ENCODE measurements at places on chromosomes 6 and 20.

GRCh38 chr6:166707045-166707444 lies 80.0 kb upstream of the RPS6KA2 start:
- DNase-seq, result no peak

- DNase-seq, result peak; percentile 98
These were observed 64.5 kb downstream of the EYA2 start for GRCh38 chr20:46959081-46959692.

- DNase-seq, result no peak
These were observed 11.3 kb downstream of the TFAP2B start for GRCh38 chr6:50829898-50830444.

DNA sequence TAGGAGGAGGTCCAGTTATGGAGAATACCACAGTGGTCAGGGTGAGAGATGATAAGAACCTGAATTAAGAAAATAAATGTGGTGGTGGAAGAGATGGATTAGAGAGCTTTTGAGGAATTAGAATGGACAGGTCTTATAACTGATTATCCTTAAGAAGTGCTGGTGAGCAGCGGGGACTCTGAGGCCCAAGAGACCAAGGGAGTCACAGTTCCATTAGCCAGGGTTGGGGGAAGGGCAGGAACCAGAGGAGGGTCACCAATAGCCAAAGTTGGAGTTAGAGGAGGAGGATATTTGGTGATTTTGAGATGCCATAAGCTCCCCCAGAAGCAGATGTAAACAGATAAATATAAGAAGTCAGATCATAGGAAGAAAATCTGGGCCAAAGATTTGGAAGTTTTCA lies 87.1 kb upstream of the PAK5 start:
- no peak for DNase-seq

DNA sequence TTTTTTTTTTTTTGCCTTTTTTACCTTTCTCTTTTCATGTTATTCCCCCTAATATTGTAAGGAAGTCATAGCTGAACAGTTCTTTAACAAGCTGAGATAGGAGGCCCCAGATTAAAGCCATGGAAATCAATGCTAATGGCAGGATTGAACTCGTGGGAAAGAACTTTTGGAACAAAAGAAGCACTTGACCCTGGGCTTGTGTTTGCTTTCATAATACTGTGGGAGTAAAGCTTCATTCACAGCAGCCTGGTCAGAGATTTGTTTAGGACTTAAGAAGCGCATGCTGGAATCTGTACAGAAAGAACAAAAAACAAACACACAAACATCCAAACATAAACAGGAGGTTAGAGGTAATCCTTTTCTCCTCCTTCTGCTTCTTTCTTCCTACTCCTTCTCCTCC lies 5.1 kb downstream of the HEY2 start:
- no peak for DNase-seq

DNA sequence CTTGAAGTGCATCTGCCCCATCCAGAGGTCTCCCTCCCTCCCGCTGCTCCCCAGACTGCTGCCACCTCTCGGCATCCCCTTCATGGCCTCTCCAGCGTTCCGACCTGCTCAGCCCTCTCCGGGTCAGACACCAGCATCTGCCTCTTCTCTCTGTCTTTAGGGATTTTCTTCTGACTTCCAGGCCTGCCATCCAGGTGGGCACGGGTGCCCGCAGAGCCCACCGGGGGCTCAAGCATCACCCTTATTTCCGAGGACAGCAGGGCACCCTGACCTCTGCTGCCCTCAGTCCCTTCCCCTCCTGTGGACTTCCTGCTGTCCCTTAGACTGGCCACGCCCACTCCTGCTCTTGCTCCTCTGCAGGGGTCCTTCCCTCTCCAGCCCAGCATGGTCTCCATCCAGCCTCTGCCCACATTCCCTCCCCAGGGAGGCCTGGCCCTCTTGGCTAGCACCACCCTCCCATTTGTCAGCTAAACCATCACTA lies 3.3 kb downstream of the NPEPL1 start:
- DNase-seq, result no peak

DNA sequence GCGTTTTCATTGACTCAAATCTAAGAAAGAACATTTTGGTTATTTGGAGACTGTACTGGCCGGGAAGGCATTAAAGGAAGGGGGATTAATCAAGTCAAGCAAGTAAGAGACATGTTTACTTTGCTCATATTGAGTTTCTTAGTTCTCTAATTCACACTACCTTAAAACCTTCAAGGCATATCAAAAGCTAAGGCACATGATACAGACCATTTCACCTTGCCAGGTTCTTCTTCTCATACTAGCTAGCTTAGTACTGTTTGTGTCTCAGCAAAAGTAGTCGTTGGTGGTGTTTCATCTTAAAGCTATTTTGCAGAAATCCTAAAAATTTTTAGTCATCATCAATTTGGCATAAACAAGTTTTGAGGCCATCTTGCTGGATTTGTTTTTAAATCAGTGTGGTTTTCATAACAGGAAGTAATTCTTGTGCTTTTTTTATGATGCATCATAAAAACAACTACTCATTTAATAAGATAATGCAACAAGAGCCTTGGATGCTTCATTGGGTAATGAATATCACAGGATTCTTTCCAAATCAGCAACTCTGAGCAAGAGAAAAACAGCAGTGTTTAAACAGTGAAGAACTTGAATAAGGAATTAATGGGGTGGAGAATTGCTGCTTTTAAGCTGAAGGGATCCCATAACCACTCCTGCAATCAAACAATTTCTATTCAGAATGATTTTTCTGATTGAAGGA lies 425.3 kb downstream of the EPM2A start:
- peak; percentile 40 for DNase-seq

- peak; percentile 10 for DNase-seq
These were observed 209.4 kb downstream of the FOXA2 start for GRCh38 chr20:22374678-22375590.

GRCh38 chr20:5116875-5117274 lies 2.9 kb downstream of the PCNA start:
- no peak for DNase-seq

GRCh38 chr20:43739148-43739749 lies 12.4 kb upstream of the GTSF1L start:
- no peak for DNase-seq

- no peak for DNase-seq
These were observed 10.5 kb upstream of the PCMTD2 start for GRCh38 chr20:64244870-64245603.

DNA sequence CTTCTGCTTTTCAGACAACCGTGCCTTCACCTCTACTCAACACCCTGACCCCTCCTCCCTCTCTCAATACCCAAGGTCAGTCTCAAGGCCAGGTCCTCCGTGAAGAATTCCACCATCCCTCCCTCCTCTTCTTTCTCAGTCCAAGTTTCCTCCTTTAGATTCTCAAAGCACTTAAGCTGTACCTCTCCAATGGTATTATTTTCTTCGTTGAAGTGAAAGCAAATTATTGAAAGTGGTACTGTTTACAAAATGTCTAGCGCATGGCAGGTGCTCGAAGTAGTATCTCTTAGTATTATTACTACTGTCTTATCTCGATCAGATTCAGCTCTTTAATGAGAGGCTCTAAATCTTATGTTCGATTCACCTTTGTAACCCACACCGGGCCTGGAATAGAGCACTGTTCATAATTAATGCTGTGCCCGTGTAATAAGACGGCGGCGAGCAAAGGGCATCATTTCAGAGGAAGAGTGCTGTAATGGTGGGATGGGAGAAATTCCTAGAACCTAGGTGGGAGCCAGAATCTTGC lies 593 bp upstream of the RALGAPB start:
- DNase-seq, result no peak
